Left ventricle myocardium superior (tissue), 1 donor: ENCODE measurements at places on chromosomes 6 and 20. TPM values are rescaled to one million over a fixed set of nuclear protein-coding genes. Genes with fewer than 3 reads are reported as not detected.

The PPP1R14C gene
- total RNA-seq = 123 TPM

The TULP1 gene
- not detected for total RNA-seq

The CAGE1 gene
- total RNA-seq = not detected

The FOXA2 gene
- total RNA-seq = not detected

The THBD gene
- total RNA-seq = 13.1 TPM

The SRC gene
- 5.1 TPM for total RNA-seq

DNA sequence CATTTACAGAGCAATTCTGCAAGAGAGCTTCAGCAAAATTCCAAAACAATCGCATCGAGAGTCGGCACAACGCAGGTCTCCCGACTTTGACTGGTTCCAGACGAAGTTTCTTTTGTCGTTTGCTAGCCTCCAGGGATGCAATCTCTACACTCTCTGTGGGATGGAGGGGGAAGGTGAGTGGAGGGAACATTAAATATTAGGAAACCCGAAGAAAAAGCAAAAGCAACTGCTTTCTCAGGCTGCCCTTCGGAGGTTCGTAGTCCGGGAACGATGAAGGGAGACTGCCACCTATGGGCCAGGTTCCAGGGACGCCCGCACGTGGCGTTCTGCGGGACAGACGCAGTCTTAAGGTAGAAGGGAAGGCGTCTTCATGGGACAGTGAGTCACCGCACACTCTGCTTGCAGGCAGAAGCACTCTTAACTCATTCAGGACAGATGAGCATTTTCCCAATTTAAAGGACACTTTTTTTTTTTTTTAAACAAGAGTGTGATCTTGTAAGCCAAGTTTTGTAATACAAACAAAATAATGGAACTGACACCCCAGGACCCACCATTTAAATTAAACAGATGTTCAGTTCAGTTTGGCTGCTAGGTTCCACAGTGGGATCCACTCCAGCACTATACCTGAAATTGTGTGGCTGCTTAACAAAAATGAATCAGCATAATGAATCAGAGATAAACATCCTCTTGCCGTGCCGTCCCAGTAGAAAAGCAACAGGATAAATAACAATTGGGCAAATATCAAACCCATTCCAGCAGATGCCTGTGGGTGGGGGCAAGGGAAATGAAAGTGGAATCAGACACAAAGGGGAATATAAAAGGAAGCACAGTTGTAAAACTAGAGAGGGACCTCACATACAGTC lies 65.8 kb upstream of the ARMC2 start:
- DNase-seq = peak; percentile 87

DNA sequence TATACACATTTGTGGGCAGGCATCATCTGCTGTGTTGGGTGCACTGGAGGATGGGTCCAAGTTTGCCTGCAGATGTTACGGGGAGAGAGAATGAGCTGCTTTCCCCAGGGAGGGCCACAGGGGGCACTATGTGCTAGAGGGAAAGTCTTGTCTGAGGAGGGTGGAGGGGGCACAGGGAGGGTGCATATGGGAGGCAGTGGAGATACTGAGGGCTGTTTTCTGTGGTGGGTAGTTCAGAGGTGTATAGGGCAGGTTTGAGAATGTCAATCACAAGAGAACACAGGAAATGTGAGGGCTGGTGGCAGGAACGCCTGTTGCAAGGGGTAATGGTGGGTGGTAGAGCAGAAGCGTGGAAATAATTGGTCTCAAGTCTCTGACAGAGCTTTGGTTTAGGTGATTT lies 7.7 kb upstream of the PTPRA start:
- DNase-seq = no peak

GRCh38 chr6:162294029-162294428 lies 433.5 kb downstream of the PRKN start:
- peak; percentile 35 for DNase-seq

- DNase-seq = no peak
Measured at GRCh38 chr20:61311656-61312387, 59.8 kb downstream of the CDH4 start.

DNA sequence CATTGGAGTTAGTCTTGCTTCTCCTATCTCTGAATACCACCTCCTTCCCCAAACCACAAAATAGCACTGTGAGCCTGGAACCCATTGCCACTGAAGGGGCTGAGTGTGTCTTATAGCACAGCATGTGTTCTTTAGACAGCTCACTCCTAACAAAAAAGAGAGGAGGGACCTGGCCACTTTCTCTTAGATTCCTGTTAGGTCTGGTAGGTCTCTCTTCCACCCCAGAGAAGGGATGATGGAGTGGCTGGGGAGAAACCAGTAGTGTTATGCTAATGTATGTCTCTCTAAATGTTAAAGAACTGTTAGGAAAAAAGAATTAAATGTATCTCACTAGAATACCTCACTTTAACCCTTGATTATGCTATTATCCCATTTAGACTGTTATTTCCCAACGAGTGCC lies 340.3 kb downstream of the EPHA7 start:
- DNase-seq = no peak

DNA sequence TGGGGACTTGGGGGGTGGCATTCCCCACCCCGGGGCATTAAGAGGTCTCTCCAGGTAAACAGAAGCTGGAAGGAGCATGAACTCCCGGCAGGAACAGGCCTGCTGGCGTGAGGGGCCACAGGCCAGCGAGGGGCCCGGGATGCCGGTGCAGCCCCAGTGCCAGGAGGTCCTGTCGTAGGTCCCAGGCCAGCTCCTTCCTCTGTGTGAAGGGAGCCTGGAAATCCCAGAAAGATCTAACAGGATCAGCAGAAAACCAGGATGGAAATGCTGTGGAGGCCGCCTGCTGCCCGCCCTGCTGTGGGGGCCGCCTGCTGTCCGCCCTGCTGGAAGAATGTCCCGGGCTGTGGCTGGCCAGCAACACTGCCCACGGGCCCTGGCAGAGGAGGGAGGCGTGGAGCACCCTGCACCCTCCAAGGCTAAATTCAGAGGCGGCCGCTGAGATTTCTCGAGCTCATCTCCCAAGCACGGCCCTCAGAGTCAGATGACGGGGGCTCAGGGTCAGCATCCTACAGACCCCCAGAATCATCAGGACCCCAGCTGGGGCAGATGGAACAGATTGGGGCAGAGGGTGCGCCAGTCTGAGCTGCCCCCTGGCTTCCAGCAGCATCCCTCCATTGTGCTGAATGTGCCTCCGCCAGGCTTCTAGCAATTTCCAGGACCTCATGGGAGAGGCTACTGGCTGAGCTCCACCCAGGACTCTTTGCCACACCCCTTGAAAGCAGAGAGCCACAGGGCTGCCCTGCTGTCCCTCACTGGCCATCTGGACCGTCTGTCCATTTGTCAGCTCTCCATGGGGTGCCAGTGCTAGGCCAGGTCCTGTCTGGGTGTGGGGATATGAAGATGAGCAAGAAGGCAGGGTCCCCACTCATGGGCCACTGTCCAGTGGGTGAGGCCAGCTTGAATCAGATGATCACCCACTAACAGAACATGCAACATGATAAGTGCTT lies 32.2 kb upstream of the SLCO4A1 start:
- DNase-seq = peak; percentile 4

DNA sequence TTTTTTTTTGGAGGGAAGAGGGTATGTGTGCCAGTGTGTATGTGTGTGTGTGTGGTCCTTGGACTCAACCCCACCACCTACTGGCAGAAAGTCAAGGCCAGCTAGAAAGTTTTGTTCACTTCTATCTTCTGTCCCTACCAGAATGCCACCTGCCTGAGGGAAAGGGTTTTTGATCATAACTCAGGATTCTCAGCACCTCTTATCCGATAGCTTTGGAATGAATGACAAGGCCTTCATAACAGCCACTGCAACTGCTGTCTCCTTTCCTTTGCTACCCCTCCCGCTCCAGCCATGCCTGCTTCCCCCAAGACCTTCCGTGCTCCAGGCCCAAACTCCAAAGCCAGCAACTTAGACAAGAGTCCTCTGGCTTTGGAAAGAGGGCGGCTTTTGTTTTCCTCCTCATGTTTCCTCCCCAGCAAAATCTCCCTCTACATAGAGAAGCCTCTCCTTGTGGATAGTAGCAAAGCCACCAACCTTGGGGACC lies 18.7 kb downstream of the BTN3A1 start:
- DNase-seq = no peak

DNA sequence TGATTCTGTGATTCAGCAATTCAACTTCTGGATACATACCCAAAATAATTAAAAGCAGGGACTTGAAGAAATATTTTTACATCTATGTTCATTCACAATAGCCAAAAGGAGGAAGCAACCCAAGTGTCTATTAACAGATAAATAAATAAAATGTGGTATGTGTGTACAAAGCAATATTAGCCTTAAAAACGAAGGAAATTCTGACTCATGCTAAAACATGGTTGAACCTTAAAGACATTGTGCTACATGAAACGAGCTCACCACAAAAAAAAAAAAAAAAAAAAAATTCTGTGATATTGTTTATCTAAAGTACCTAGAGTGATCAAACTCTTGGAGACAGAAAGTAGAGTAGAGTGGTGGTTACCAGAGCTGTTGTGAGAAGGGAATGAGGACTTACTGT lies 54.8 kb upstream of the TFAP2D start:
- DNase-seq = no peak

- no peak for DNase-seq
Measured at GRCh38 chr6:28606424-28607391, 81.0 kb downstream of the GPX5 start.

- no peak for DNase-seq
Measured at GRCh38 chr6:154617175-154617574, 106.7 kb upstream of the CNKSR3 start.

DNA sequence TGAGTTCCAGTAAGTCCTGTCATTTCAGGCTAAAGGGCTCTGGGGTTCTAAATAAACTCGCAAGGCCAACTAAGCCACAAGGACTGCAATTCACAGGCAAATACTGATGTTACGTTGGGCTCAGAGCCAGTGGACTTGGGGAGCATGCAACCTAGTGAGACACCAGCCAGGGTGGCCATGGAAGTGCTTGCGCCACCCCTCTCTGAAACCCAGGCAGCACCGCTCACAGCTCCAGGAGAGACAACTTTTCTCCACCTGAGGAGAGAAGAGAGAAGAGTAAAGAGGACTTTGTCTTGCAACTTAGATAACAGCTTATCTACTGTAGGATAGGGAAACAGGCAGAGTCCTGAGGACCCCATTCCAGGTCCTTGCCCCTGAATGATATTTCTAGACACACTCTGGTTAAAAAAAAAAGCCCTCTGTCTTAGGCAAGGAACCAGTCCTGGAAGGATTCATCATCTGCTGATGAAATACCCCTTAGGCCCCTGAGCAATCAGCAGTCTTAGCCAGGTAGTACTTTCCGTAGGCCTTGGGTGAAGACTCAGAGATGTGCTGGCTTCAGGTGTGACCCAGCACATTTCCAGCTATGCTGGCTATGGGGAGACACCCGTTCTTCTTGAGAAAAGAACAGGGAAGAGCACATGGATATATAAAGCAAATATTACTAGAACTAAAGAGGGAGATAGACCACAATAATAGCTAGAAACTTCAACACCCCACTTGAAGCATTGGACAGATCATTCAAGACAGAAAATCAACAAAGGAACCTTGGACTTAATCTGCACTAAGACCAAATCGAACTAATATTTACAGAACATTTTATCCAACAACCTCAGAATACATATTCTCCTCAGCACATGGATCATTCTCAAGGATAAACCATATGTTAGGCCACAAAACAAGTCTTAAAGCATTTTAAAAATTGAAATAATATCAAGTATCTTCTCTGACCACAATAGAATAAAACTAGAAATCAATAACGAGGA lies 31.5 kb upstream of the TBC1D32 start:
- DNase-seq = no peak

GRCh38 chr6:55410674-55411073 lies 83.4 kb downstream of the GFRAL start:
- DNase-seq = no peak

DNA sequence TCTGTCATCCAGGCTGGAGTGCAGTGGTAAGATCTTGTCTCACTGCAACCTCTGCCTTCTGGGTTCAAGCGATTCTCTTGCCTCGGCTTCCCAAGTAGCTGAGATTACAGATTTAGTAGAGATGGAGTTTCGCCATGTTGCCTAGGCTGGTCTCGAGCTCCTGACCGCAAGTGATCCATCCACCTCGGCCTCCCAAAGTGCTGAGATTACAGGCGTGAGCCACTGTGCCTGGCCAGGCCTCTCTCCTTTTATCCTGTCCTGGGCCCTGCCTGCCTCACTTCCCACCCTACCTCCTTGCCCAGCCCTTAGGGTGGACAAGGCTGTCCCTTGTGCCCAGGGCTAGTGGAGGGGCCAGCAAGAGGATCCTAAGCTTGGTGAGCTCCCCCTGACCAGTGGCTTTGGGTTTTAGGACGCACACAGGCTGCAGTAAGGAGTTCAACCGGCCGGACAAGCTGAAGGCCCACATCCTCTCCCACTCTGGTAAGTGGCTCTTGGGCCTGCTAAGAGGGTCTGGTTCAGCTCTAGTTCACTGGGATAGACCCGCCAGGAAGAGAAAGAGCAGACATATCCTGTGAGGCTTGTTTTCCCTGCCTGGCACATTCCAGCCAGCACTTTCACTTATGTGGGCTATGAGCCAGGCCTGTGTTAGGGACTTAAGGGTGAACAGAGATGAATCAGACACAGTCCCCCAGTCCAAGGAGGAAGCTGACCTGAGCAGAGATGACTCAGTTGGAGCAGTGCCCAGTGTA lies 21.9 kb upstream of the CHMP4B start:
- no peak for DNase-seq

DNA sequence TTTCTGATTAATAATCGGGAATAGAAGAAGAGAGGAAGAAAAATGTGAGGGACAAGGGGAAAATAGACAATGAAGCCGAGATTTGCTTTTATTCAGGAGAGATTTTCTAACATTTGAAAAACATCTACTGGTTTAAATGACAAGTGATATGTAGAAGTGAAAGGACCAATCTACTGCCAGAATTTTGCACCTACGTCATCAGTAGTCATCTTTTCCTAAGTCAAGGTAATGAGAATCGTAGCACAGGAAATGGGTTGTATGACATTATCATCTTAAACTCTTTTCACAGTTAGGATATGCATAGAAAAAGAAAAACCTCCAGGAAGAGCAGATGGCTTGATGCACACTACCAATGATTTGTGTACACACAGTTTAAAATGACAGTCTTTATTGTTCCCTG lies 45.3 kb upstream of the RAB32 start:
- no peak for DNase-seq

DNA sequence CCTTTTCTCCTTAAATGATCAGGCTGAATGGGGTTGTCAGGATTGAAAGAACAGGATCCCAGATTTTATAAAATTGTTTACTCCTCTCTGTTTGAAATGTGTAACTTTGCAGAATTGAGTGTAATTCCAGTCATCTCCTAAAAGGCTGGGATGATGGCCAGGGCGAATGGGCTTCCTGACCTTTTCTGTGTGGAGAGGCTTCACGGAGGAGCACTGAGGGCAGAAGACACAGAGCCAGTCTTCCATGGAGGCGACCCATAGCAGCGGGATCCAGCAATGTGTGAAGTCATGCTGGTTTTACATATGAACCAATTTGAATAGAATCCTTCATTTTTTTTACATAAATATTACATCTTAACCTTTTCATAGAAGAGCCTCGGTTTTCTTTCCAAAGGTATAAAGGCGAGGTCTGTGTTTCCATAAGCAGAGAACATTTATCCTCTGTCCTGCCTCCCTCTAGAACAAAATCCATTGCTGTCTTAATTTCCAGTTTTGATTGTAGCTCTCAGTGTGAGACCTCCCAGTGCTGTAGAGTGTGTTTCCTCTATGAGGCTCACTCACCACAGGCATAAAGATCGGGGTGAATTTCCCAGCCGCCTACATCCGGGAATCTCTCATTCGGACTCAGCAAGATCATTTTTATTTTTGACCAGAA lies 369.7 kb upstream of the FLRT3 start:
- no peak for DNase-seq

- no peak for DNase-seq
Measured at GRCh38 chr6:56528412-56528841, 114.3 kb downstream of the DST start.
